ENCODE measurements at places on chromosomes 5 and 9.

- no peak for DNase-seq
Measured at GRCh38 chr5:120326651-120327050, 137.4 kb upstream of the PRR16 start.

DNA sequence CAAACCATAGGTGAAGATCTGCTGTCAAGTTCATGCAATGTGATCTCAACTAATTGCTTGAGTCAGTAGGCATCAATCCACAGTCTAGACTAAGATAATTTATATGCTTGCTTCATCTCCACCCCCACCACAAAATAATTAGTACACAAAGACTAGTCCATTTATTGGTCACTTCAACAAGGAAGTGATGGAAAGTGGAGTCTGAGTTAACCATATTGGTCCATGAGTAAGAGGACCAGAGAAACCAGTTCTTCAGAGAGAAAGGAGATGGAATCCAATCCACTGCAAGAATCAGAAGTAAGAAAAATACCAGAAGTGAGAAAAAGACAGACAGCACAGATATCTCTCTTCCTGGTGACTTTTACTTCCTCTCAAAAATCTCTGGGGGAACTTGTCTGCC lies 366.5 kb downstream of the CHSY3 start:
- DNase-seq = no peak

- DNase-seq = no peak
Measured at GRCh38 chr5:174504266-174504726, 220.1 kb upstream of the MSX2 start.

- DNase-seq = no peak
Measured at GRCh38 chr9:106414042-106414441, 448.9 kb upstream of the ZNF462 start.
